ENCODE measurements at places on chromosomes 1 and 21.

DNA sequence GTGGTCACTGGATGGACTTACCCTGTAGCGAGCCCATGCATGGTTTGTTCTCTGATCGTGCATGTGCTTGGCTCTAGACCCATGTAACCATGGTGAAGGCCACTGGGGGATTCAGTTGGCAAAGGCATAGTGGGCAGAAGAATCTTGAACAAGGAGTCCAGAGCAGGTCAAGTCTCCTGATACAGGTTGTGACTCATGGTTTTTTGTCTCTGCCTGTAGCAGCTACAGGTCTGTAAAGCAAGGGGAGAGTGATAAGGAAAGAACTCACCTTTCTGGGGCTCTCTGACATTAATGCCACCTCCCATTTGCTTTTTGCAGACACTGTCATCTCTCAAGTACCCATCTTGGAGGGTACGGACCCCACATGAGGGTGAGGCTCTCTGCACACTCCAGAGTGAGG, 153.4 kb upstream of the CAMK1G start:
- DNase-seq: no peak

DNA sequence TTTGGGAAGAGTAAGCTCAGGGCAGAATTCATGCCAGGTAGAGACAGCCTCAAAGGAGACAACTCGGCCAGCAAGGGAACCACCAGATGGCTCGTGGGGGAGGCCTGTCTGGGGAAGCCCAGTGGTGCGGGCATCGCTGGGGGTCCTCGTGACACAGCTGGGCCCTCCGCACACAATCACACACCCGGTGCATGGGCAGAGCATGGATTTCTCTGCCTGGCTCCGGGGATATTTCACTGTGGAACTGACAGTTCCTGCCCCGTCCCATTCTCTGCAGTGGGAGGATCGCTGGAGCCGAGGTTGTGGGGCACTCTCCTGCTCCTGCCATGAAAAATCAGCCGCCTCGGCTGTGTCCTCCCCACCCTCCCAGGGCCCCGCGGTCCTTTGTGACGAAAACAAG, 108.0 kb downstream of the CRYAA start:
- DNase-seq: no peak

DNA sequence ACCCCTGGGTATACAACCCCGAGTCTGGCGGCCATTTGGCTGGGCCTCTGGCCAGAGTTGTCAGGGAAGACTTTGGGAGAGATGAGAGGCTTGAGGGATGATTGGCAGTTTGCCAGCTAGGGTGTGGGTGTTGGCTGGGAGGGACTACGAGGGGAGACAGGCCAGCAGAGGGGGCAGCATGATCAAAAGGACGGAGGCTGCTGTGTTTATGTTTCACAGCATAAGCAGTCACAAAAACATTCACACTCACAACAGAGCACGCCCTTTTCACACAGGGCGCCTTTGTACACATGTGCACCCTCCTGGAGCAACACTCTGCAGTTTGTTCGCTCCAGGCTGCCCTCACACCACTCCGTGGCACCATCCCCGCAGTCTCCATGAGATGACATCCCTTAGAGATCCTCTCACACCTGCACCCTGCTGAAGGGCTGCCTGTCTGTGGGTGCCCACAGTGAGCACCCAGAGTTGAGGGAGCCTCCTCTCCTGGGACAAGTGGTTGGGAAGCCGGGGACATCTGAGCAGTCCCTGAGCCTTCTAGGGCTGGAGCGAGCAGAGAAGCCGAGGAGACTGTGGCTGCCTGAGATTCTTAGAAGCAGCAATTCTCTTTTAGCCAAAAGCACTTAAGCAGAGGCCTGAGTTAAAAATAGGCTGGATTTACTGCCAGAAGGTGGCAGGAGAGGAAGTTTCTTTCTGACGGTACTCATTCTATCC, 15.4 kb downstream of the EFNA3 start:
- DNase-seq: no peak

DNA sequence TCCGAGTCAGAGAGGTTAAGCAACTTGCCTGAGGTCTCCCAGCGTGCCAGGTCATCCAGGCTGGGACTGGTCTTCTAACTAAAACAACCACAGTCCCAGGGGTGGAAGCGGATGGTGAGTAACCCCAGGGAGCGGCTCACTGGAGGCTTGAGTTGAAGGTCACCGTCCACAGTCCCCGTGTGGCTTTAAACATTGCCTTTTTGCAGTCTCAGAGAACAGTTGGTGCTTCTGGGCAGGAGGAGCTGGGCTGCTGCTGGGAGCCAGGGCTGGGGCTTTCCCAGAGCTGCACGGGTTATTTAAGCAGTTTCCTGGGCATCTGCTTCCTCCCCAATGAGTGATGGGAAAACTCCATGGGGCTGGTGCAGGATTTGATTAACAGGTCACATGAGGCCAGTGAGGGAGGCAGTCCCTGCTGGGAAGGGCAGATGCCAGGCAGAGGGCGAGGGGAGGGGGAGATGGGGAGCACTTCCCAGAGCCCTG, 12.3 kb downstream of the ARHGEF10L start:
- no peak for DNase-seq

GRCh38 chr21:26027696-26028095, 142.9 kb downstream of the APP start:
- no peak for DNase-seq

DNA sequence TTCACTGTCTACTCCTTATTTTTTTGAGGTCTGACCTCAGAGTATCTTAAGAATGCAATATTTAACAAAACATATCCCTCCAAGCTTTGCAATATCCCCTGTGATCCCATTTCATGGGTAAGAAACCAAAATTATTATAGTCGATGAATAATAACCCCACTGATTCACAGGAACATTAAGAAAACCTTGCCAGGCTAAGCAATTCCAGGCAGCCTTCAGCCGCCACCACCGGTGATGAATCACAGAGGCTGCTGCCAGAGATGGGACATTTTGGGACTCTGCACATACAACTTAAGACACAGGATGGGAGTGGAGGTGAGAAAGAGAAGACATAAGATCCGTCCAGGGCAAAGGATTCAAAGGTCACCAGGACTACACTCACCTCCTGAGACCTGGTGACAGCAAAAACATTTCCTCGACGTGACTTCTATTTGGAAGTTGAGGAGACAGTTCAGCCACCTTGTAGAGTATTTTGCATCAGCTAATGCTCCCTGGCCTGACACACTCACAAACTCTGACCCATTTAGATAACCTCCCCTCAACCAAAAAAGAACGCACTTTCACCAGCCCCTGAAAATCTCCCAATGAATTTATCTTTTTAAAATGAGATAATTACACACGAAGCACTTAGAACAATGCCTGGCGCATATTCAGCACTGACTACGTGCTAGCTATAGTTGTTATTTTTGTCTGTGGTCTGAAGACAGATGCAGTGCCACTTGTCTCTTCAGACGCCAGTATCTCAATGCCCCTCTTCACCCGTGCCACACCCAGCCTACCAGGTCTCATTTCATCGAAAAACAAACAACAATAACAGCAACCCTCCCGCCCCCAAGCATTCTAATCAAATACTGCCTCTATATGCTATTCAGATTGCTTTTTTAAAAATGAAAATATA, 17.8 kb upstream of the OVAAL start:
- DNase-seq: no peak

DNA sequence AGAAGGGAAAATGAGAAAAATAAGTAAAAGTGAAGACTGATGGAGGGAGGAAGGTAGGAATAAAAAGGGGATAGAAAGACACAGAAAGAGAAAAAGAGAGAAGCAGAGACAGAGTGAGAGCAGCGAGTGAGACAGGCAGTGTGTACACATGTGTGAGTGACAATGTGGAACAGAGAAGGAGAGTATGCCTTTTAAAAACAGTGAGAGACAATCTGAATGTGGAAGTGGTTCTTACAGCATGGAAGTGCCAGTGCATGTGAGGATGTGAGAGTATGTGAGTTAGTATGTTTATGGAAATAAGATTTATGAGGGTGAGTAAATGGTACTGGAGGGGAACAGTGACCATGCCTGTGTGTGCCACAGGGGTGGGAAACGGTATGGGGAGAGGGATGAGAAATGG, 1.2 kb downstream of the NEGR1 start:
- no peak for DNase-seq

DNA sequence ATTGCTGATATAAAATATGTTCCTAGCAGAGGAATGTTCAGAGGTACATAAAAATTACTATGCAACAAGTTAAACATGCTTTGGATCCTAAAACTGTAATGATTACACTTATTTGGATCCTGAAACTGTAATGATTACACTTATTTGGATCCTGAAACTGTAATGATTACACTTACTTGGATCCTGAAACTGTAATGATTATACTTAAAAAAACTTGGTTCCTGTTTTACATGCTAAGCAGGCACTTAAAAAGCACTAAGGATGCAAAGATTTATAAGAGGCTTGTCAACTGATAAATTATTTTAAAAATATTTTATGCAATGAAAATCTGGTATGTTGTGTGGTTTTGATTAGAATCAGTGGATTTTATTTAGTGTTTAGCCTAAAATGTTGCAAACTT, 47.7 kb downstream of the ZNHIT6 start:
- DNase-seq: no peak

GRCh38 chr1:30928171-30928570, 19.6 kb upstream of the SDC3 start:
- no peak for DNase-seq

DNA sequence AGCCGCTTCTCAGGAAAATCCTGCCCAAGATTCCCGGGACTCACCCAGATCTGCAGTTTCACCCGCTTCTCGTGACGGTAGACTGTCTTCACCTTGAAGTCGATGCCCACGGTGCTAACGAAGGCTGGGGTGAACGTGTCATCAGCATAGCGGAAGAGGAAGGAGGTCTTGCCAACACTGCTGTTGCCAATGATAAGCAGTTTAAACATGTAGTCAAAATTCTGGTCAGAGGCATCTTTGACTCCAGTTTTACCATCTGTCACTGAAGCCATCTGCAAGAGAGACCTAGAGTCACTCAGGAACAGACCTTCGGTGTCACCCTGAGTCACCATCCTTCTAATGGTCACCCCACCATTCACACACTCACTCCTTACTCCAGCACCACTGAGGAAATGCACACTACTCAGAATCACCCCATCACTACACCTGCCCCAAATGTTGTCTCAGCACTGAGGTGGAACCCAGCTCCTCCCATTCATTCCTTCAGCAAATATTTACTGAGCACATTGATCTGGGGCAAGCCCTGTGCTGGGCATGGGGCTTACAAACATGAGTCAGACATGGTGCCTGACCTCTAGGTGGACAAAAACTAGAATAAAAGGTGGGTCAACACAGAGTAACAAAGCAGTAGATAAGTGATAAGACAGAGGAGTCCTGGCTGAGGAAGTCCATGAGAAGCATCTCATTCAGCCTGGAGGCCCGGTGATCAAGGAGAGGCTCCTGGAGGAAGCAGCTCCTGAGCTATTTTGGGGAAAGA, 13.5 kb downstream of the RAB3B start:
- DNase-seq: no peak

- DNase-seq: no peak
Observed at GRCh38 chr1:95752515-95753381, 518.7 kb downstream of the RWDD3 start.

DNA sequence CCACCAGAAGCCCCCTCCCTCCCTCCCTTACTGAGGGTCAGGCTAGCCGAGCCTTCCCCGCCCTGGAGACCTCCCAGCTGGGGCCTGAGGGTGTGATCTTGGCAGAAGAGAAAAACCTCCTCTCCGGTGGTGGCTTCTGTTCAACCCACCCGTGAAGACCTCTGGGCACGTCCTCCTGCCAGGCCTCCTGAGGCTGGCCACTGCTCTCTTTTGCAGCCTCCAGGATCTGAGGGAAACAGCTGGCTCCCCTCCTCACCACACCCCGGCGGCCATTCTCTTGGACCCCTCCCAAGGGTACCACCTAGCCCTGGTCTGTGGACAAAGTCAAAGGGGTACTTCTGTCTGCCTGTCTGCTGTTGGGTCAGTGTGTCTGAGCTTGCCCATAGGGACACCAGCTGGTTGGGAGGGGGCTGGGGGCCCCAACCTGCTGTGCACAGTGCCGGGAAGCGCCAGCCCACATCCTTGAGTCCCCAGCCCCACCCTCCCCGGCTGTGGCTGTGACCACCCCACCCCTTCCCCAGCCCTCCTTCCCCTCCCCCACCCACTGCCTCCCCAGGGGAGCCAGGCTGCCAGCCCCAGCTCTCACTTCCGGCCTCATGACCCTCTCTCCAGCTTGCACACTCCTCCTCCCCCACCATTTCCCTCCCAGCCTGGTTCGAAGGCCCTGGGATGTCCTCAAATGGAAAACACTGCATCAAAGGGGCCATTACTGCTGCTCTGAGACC, 48.1 kb downstream of the AHDC1 start:
- no peak for DNase-seq

DNA sequence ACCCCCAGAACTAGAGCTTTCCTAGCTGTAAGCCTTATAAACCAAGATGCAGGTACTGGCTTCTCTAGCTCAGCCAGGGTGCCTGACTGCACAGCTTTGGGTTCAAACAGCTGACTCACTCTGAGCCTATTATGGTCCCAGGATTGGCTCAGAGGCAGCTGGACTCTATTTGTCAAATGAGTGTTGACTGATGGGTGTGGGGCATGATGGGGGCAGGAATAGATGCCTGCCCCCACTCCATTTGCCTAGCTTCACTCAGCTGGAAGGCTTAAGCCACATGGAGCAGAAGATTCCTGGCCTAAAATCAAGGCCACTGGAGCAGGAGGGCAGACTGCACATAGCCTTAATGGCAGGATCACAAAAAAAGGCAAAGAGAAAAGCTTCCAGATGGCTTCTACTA, 90.5 kb downstream of the PIK3R3 start:
- DNase-seq: no peak

DNA sequence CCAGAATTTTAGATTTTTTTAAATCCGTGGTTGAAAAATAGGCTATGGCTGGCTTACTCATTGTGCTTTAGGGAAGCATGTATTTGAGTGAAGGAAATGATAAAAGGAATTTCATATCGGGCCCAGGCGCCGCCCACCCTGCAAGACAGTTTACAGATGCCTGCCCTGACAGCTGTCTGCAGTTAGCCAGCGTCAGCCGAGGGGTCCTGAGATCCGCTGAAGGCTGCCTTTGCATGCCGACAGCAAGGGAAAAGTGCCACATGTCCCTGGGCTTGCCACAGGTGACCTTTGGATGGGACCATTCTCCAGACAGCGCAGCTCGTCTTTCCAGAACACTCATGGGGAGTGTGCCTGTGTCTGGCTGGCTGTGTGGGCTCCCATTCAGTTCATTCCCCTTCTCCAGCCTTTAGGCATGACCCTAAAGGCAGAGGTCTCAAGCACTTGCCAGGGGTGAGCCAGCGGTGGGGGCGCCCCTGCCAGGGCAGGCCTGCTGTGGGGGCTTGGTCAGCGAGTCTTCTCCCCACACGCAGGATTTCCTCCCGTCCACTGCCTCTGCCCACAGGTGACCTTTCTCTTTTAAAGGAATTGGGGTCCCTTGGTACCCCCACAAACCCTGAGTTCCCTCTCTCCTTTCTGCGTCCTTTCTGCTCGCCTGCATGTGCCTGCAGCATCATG, 46.1 kb upstream of the TRAPPC10 start:
- no peak for DNase-seq

- no peak for DNase-seq
Observed at GRCh38 chr1:29975036-29975694, 738.8 kb downstream of the PTPRU start.

GRCh38 chr1:107669996-107670395, 295.0 kb downstream of the VAV3 start:
- no peak for DNase-seq

Data from iPS DF 6.9 (cell line).